ENCODE measurements at places on chromosomes 6 and 20. TPM values are rescaled to one million over a fixed set of nuclear protein-coding genes. Genes with fewer than 3 reads are reported as not detected.

DNA sequence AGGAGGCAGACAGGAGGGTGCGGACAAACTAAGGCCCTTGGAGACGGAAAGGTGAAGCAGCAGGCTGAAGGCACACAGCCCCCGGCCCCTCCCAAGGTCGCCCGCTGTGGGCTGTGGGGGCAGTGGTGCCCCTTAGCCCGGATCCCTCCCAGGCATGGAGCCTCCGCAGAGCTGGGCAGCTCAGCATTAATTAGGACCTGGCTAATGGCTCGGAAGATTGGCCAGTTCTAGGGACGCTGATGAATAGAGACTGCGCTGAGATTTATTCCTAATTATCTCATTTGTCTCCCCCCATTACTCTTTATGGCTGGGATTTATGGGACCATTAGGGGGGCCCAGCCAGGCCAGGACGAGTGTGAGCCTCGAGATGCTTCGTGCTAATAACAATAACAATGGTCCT, 20.4 kb downstream of the MDFI start:
- no peak for DNase-seq

DNA sequence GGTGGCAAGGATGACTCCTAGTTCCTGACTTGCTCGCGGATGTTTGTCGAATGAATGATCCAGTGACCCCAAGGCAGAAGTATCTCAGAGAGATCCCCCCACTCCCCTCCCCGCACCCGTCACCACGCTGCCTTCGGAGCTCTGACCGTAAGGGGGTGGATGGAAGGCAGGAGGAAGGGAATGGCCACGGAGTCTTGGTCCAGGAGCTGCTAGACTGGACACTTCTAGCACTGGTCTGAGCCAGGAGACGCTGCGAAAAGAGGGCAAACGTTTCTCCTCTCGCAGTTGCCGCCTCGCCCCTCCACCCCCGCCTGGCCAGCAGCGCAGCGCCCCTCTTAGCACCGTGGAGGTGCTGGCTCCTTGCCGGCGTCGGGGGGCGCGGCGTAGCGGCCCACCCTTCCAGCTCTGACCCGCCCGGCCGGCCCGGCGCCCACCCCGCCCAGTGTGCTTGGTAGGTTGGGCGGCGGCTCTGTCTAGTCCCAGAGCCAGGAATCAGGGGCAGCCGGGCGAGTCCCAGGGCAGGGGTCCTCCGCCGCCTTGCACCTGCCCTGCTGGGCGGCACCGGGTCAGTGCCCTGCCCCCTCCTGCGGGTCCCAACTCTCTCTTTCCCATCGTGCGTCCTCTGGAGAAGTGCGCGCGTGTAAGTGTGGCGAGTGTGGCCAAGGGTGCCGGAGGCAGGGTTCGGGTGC, 2.4 kb upstream of the DBNDD2 start:
- DNase-seq: no peak

Gene STX7
- 98.3 TPM for polyA plus RNA-seq

GRCh38 chr6:157867981-157868380, 44.9 kb downstream of the SNX9 start:
- DNase-seq: no peak

GRCh38 chr20:48358176-48359054, 469.4 kb downstream of the PREX1 start:
- DNase-seq: no peak

Gene IL17F
- 0.17 TPM for polyA plus RNA-seq

Gene ENPP1
- polyA plus RNA-seq: 14.5 TPM

- no peak for DNase-seq
Observed at GRCh38 chr6:167769408-167770190, 57.1 kb upstream of the AFDN start.

DNA sequence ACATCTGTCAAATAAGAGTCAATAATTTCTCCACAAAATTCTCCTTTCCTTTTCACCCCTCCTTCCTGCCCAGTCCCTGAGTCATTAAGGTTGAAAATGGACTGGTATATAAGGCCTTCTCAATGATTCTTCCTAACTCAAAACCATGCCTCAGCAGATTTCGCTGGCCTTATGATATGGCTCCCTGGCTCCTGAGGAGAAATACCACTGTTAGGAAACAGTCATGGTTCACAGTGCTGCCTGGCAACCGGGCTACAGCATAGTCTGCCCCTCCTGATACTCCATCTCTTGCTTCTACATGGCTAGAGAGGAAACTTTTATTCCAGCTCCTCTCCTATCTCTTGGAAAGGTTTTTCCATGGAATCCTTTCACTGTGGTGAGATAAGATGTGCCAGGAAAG, 4.7 kb downstream of the UBE2J1 start:
- DNase-seq: no peak

GRCh38 chr6:137213331-137213740, 5.8 kb downstream of the IFNGR1 start:
- DNase-seq: no peak

Gene METTL24
- polyA plus RNA-seq: 27.1 TPM

DNA sequence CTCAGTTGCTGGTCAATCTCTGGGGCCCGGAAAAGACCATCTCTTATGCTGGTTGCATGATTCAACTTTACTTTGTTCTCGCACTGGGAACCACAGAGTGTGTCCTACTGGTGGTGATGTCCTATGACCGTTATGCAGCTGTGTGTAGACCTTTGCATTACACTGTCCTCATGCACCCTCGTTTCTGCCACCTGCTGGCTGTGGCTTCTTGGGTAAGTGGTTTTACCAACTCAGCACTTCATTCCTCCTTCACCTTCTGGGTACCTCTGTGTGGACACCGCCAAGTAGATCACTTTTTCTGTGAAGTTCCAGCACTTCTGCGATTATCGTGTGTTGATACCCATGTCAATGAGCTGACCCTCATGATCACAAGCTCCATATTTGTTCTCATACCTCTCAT, 4.3 kb downstream of the OR2J3 start:
- DNase-seq: no peak

Gene CENPB
- 47.0 TPM for polyA plus RNA-seq

DNA sequence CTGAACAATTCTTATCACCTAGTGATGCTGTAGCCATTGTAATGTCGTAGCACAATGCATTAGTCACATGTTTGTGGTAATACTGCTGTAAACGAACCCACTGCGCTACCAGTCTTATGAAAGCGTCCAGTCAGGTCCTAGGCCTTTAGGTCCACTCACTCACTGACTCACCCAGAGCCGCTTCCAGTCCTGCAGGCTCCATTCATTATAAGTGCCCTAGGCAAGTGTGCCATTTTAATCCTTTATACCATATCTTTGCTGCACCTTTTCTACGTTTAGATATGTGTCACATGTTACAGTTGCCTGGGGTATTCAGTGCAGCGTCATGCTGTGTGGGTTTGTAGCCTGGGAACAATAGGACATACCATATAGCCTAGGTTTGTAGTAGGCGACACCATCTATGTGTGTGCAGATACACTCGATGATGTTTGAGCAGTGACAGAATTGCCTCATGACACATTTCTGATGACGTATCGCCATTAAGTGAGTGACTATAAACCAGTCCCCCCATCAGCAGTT, 15.4 kb downstream of the IGF2R start:
- DNase-seq: no peak

- DNase-seq: no peak
Observed at GRCh38 chr20:46388937-46389336, 17.5 kb downstream of the ELMO2 start.

Gene CAGE1
- 0.17 TPM for polyA plus RNA-seq

DNA sequence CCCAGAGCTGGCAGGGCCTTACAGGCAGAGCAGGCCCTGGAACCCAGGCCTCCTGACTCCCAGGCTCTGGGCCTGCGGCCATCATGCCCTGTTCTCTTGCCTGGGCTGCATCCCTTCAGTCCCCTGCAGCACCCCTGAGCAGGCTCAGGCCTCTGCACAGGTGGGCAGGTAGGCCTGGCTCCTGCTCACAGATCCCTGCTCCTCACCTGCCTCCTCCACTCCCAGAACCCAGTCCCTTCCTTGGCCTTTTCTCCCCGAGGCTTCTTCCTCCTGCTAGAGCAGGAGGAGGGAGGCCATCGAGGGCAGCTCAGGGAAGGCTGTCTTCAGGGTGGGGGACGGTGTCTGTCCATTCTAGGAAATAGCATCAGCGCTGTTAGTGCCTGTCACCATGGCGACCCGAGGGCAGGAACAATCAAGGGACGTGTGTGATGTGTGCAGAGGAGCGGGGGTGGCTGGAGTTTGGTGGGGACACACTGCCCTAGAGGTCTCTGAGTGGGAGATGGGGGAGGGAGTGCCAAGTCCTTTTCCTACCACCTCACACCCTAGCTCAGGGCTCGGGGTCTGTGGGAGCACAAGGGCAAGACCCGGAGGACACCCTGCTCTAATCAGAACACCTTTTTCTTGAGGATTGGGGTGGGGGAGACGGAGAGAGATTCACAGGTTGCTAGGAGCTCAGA, 26.6 kb downstream of the GLP1R start:
- DNase-seq: no peak

DNA sequence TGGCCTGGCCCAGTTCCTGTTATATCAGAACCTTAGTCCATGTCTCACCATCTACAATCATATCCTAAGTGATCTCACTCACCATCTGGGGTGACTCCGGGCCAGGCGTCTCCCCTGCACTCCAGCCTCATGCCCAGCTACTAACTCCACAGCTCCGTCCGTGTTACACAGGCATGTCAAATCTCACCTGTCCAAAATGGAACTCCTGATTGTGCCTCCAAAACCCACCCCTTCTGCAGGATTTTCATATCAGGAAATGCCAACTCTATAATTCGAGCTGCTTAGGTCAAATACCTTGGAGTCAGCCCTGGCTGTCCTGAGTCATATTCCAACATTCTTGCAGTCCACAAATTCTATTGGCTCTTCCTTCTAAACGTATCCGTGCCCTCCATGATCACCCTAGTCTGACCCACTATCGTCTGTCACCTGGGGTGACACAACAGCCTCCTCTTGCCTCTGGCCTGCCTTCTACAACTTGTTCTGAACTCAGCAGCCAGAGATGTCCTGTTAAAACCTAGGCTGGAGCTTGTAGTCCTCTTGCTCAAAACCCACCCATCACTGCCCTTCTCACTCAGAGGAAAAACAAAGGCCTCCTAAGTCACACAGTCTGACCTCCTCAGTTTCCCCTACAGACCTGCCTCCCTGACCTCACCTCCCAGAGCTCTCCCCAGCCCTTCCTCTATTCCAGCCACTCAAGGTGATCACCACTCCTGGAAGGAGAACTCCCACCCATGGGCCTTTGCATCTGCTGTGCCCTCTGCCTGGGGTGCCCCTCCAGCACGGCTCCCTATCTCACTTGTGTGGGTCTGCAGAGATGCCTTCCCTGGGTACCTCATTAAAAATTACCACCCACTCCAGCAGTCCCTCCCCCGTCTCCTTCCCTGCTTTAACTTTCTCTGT, 85.3 kb upstream of the SIRPA start:
- no peak for DNase-seq

Gene TREM2
- polyA plus RNA-seq: 0.26 TPM

DNA sequence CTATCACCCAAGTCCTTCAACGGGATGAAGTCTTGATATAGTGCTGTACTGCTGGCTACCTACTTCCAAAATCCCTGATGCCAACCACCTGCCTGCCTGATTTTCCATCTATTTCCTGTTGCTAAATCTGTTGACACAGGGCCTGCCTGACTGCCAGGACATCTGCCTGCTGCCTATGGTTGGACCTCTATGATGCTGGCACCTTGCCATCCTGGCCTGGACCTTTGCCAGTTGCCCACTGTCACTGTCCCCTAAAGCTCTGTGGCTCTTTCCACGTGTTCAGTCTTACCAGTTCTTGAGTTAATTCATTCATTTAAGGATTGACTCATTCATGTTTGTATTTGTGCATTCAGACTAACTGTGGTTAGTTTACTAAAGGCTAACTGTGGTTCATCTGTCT, 9.2 kb upstream of the RGS17 start:
- no peak for DNase-seq

DNA sequence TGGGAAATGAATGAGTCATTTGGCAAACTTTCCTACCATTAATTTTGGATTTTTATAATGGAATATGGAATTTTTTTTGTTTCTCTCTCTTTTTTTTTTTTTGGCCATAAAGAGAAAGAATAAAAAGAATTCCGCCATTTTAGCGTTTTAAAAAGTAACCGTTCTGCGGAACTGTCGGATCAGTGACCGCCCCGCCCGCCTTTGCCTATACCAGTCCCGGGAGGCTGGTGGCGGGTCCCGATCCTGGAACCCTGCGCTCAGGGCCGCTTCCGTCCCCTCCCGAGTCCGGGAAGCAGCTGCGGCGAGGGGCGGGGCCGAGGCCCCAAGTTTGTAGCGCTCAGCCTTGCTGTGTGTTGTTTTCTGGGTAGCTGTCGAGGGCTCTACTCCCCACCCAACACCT, 609 bp downstream of the L3MBTL1 start:
- DNase-seq: no peak

Gene ATP6V1G2
- polyA plus RNA-seq: 7.0 TPM

Gene BPIFB4
- not detected for polyA plus RNA-seq

Gene ADAM33
- polyA plus RNA-seq: 15.3 TPM

Gene TPD52L1
- 102 TPM for polyA plus RNA-seq

Gene MICA
- 8.0 TPM for polyA plus RNA-seq

DNA sequence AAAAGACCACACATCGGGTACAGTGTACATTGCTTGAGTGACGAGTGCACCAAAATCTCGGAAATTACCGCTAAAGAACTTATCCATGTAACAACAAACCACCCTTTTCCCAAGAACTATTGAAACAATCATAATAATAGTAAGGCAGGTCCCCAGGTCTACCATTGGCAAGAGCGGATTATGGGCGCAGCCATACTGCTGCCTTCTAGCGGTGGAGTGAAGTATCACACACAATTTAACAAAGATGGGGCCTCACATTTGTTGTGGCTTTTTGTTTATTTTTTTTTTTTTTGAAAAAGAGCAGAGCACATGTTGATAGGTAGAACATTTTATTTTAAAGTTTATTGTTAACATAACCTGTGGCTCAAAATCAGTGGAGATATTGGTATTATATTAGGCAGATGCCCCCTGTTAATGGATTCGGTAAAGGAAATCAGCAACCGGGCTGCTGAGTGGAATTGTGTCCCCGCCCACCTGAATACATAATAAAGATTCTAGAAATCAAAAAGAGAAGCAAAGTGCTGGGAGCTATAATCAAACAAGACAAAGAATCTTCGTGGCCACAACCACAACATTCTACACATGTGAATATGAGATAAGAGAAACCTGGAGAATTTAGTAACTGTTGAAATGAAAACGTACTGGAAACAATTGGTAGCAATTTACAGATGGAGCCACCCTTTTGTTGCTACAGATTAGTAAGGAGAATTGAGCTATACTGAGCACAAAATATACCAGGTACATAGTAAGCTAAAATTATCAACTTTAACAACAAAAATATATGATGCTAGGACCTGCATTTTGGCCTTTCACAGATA, 94.2 kb upstream of the EXOC2 start:
- no peak for DNase-seq

- DNase-seq: no peak
Observed at GRCh38 chr6:189676-190075, 102.6 kb upstream of the DUSP22 start.

DNA sequence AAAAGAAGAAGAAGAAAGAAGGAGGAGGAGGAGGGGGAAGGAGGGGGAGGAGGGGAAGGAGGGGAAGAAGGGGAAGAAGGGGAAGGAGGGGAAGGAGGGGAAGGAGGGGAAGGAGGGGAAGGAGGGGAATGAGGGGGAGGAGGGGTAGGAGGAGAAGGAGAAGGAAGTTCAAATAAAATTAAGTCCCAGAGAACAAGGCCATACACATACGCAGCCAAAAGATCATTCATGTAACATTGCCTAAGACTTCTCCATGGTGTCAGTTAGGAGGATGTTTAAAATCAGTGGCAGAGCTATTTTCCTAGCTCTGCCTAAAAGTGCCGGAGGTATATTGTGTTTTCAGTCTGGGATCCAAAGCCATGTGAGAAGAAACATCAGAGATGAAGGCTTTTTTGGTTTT, 75.8 kb downstream of the PLCB4 start:
- no peak for DNase-seq

GRCh38 chr20:33791959-33792597, 19.1 kb upstream of the CHMP4B start:
- DNase-seq: no peak

Gene TFAP2D
- polyA plus RNA-seq: not detected

- DNase-seq: no peak
Observed at GRCh38 chr20:25470045-25470444, 62.6 kb downstream of the GINS1 start.

Gene PNRC1
- 130 TPM for polyA plus RNA-seq

Measured in left renal pelvis (tissue), 4 donors.